ENCODE measurements at places on chromosomes 11 and 22. TPM values are rescaled to one million over a fixed set of nuclear protein-coding genes. Genes with fewer than 3 reads are reported as not detected.

FAR1 gene
- 28.0 TPM for total RNA-seq

SCGB1D2 gene
- not detected for total RNA-seq

ZDHHC13 gene
- total RNA-seq = 12.2 TPM

LINC01488 gene
- not detected for total RNA-seq

TCN1 gene
- total RNA-seq = 1.0 TPM

APOBEC3C gene
- total RNA-seq = 52.3 TPM

DNA sequence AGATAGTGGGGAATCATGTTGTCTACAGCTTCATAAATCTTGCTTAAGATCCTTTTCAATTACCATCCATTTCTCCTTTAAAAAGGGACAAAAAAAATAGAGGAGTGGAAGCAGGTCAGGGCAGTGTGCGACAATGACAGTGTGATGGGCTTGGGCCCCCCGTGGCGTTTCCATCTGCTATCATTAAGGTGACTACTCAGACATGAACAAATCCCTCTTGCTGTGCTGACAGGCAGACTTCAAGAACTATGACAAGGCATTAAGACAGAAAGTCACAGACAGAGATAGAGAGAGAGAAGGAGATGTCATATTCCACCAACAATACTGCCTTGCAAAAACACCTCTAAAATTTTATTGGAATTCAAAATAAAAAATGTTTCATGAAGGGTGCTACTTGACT is 263.2 kb downstream of the DCDC1 start:
- DNase-seq = no peak

DNA sequence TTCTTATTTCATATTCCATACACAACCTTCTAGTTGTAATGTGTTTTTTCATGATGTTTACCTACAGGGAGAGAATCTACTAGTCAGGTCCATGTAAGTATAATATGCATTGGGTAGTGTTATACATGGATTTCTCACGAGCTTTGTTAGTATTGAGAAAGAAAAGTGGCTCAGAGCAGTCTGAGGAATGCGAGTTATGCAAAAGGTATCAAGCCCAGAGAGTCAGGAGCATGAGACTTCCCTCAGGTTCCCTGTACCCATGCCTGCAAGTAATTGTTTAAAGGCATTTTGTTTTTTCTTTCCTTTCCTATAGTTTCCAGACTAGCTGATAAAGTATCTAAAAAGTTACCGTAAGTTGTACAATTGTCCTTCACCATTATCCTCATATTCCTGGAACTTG is 66.1 kb downstream of the STK33 start:
- no peak for DNase-seq

DNA sequence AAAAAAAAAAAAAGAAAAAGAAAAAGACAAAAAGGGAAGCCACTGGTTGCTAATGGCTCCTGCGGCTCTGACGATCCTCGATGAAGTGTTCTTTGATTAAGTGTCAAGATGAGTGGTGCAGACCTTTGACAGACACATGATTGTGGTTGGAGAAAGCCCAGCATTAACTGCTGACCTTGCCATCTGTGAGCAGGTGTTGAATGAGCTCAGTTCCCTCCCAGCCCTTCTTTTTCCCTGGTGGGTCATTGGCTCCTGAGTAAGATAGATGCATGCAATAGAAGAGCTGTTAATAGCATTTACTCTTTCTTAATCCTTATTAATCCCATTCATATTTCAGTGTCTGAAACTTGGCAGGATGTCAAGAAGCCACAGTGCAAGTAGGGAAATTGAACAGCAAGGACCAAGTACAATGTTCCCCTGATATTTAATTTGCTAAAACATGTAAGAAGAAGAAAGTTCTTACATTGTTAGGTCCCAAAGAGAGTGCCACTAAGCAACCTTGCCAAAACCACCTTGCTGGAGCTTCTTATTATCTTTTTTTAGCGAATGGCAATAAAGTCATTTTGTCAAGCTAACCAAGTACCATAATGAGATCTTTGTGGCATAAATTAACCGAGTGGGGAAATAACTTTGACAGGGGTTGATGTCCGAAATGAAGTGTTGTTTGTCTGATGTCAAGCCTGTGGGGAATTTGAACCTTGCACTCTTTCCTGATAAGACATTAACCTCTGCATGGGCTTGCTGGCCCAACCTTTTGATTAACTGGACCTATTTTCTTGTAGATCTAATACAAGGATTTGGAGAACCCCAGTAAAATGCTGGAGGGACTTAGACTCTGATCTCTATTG is 113.7 kb downstream of the PTPRJ start:
- no peak for DNase-seq

- DNase-seq = no peak
Measured at GRCh38 chr11:113193946-113194345, 120.4 kb upstream of the TTC12 start.

- DNase-seq = no peak
Measured at GRCh38 chr11:120031612-120032600, 106.0 kb downstream of the TRIM29 start.

- no peak for DNase-seq
Measured at GRCh38 chr11:59415111-59415510, 11.1 kb downstream of the OR5A2 start.

GRCh38 chr22:21719024-21719423 is 16.6 kb downstream of the YPEL1 start:
- no peak for DNase-seq
